Fibroblast of skin of scalp (primary cell): ENCODE measurements at places on chromosomes 7 and 10.

GRCh38 chr10:27482984-27483956, 20.8 kb upstream of the RAB18 start:
- peak; percentile 7 for DNase-seq

GRCh38 chr7:151104411-151105235, 18.3 kb downstream of the AGAP3 start:
- DNase-seq = peak; percentile 94

DNA sequence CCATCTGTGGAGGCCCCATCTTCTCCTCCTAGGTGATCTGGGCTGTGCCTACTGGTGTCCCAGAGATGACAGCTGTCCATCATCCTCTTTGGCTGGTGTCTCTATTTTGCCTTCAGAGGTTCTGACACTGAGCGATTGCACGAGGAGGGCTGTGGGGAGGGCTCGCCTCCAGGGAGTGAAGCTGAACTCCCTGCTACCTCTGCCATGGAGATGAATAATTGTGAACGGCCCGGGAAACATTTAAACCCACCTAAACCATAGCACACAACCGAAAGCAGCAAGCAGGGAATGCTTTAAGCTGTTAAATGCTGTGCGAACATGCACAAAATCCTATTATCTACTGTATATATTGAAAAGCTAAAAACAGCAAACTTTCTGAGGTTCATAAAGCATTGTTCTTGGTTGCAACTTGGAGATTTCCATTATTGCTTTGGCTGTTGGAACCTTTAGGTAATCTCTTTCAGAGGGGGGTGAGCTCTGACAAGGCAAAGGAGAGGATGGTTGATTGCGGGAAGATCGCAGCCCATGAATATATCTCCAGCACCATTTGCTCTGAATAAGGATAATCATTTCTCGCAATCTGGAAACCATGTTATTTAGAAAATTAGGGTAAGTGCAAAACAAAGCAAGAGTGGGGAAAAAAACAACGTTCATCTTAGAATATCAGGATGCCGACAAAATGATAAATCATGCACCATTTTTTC, 507.6 kb downstream of the GALNT17 start:
- DNase-seq = no peak

DNA sequence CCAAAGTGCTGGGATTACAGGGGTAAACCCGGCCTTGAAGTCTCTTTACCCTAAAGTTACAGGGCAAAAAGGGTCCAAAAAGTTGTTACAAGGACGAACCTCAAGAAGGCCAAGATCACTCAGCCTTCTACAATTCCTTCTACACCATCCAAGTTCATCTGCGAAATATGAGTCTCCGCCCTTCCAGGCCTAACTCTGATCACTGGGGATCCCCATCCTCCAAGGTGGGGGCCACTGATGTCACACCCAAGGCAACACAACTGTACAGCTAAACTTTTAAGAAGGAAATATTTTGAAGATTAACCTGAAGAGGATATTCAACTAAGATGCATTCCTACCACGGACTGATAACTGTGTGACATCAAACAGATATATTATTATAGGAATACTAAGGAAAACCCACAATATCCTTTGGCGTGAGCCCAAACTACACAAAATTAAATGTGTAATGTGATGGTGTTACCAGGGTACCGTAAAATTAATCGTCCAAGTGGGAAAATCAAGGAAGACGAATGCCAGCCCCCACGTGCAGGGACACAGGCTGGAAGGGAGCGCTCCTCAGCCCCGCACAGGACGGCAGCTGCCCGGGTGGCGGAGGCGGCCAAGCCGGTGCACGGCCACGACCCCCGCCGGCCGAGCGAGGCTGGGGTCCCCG, 1.0 kb downstream of the PAXIP1 start:
- peak; percentile 13 for DNase-seq

- no peak for DNase-seq
Measured at GRCh38 chr10:5546891-5547680, 22.3 kb downstream of the CALML3 start.

GRCh38 chr10:76675561-76675950, 962.1 kb downstream of the KCNMA1 start:
- DNase-seq = no peak

GRCh38 chr7:5580714-5581395, 157.2 kb upstream of the TNRC18 start:
- DNase-seq = no peak

GRCh38 chr10:133060466-133060865, 27.3 kb upstream of the ADGRA1 start:
- no peak for DNase-seq

DNA sequence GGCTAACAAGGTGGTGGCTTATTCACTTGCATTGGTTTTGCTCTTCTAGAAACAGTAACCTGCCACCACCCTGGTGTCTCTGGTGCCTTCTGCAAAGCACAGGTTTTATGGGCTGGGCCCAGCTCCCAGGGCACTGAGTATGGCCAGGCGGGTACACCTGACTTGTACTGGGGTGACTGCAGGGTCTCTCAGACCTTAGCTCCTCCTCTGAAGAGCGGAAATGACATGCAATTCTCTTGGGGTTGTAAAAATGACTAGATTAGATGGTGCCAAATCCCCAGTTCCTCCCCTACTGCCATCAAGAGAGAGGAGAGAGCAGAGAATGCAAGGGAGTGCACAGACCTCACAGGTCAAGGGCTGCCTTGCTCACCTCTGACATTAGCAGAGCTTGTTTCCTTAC, 14.7 kb downstream of the ESYT2 start:
- no peak for DNase-seq

DNA sequence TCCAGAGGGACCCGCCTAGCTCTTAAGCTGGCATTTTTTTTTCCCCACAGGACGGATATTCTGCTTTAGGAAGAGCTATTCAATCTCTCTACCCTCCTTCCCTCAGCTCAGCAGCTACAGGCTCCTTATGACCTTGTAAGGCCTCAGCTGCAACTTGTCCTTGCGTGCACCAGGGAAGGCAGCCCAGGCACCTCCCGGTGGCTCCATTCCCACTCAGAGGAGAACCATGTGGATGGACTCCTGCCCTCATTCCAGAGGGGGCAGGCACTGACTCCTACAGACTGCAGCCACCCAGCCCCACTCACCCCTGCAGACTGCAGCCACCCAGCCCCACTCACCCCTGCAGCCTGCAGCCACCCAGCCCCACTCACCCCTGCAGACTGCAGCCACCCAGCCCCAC, 73.7 kb downstream of the ITIH5 start:
- peak; percentile 19 for DNase-seq

DNA sequence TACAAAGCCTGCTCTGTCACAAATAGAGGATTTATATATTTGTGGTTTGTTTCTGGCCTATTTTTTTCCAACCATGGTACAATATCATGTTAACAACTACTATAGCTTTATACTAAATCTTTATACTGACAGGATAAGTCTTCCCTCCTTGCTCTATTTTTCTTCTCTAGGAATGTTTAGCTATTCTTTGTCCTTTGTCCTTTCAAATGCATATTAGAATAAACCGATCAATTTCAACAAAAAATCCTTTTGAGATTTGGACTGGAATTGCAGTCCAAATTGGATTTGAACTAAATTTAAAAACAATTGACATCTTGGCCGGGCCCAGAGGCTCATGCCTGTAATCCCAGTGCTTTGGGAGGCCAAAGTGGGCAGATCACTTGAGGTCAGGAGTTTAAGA, 39.2 kb upstream of the CTTNBP2 start:
- no peak for DNase-seq

DNA sequence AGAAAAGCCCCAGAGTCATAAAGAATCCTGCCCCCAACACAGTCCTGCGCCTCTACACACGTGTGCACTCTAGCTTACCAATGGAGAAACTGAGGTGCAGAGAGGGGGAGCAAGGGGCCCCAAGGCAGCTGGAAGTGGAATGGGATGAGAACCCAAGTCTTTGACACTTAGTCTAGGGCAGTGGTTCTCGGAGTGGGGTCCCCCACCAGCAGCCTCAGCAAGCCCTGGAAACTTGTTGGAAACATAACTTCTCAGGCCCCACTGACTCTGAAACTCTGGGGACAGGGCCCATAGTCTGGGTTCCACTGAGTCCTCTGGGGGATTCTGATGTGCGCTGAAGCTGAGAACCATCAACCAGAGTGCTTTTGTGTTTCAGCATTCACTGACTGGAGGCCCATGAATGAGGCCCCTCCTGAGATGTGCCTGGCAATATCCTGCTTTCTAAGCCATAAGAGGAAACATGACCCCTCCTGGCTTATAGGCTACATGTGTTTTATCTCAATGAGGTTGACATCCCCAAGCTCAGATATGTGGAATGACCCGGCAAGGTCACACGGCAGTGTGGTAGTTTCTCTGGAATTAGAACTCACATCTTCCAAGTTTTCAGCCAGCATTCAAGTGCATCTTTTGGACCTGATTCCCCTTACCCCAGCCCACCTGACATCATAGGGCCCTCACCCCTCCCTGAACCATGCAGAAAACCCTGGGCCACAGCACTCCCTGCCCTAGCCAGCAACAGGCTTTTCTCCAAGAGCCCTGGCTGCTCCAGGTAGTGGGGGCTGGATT, 147.3 kb upstream of the PCBD1 start:
- no peak for DNase-seq

DNA sequence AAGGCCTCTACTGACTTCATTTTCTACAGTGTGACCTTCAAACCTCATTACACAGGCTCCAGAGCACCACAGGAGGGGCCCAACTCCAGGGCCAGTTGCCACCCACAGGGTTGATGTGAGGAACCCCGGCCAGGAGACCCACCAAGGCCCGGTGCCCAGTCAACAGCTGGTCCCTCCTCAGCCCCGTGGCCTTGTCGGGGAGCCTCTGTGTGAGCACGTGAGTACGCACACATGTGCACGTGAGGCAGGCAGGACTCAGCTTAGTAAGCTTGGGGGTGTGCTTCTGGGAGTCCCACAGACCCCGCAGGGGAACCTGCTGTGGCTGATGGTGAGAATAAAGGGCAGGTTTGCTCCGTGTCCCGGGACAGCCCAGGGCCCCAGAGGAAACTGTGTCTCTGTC, 104.5 kb downstream of the VIPR2 start:
- no peak for DNase-seq

GRCh38 chr10:77377034-77377433, 260.6 kb downstream of the KCNMA1 start:
- DNase-seq = no peak

DNA sequence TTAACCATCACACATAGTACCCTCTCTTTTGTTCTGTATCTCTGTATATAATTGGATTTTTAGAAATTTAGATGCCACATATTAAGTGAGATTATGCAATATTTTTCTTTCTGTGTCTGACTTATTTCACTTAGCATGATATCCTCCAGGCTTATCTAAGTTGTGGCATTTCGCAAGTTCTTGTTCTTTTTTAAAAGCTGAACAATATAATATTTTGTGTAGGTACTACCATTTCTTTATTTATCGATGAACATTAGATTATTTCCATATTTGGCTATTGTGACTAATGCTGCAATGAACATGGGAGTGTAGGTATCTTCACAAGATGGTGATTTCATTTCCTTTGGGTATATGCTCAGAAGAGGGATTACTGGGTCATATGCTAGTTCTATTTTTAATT, 295.0 kb downstream of the SUGCT start:
- DNase-seq = peak; percentile 12

GRCh38 chr10:71260622-71261325, 48.4 kb downstream of the UNC5B start:
- DNase-seq = peak; percentile 63

DNA sequence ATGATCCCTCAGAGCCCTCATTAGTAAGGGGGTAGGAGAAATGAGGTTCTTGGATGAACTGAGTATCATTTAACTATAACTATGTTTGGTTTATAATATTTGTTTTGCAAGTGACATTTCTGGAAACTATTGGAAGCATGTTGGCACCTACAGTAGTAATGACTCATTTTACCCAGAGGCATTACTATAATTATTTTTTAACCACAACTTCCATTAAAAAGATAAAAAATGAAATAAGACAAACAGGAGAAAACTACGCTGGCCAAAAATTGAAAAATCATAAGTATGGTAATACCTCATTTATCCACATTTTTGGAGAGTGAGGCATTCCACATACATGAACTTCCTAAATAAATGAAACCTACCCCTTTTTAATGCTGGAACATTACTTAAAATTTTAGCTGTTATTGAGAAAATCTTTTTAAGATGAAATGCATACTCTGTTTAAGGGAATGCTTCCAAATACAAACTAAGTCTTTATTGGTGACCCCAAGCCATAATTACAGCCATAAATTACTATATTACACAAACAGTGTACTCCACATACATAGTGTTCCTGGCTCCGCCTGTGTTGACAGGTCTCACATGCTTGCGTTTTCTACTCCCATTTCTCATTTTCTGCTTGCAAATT, 84.6 kb upstream of the CAPZA2 start:
- DNase-seq = peak; percentile 87

DNA sequence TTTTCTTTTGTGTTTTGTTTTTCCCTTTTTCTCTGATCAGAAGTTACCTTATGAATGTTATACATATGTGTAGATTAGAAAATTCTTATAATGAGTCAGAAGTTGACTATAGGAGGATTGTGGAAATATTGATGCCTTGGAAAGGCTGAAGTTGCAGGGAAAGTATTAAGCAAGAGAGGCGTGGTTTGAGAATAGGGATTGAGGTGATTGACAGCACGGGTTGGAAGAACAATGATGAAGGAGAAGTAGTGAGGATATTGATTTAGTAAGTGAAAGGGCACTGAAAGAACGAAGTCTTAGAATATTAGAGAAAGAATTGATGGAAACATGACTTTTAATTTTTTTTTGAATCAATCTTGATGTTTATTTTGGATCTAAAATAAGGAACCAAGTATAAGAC, 176.0 kb downstream of the EXOC4 start:
- DNase-seq = no peak

- DNase-seq = peak; percentile 17
Measured at GRCh38 chr7:84002348-84002747, 192.2 kb downstream of the SEMA3A start.

DNA sequence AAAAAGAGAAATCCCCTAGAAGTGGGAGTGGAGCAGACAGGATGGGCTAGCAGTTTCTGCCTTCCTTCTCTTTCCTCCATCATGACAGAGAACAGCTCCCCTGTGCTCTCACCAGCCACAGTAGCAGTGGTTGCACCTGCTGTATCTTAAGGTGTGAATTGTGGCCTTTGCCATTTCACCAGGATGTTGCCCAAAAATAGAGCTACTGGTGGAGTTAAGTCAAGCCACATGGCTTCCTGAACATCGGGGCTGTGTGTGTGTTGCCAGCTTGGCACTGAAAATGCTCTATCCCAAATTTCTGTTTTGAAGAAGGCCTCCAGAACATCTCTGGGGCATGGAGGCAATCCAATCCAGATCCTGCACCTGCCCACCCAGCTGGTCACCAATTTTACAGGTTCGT, 348.7 kb downstream of the EXOC4 start:
- no peak for DNase-seq

- peak; percentile 76 for DNase-seq
Measured at GRCh38 chr7:71424166-71425035, 292.5 kb downstream of the GALNT17 start.
